ENCODE measurements at places on chromosomes 7 and 10.

DNA sequence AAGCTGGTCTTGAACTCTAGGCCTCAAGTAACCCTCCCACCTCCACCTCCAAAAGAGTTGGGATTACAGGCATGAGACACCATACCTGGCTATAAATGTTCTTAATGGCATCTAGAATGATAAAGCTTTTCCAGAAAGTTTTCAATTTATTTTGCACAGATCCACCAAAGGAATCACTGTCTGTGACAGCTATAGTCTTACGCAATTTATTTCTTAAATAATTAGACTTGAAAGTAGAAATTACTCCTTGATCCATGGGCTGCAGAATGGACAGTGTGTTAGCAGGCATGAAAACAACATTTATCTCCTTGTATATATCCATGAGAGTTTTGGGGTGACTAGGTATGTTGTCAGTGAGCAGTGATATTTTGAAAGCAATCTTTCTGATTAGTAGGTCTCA lies 33.8 kb downstream of the GALNT11 start:
- no peak for DNase-seq

DNA sequence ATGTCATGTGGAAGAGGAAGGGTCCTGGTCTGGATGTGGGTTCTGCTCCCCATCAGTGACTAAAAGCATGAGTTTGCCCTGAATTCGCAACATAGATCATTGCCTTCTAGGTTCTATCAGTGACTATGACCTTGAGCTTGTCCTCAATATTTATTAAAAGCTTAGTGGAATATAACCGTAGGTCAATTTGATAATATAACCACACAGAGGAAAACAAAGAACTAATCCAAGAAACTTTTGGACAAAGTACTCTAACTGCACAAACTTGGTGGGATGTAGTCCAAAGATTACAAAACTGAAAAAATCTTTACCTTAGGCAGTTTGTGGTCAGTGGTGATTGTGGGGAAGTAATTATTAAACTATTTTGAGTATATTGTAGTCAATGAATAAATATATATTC lies 152.9 kb downstream of the CYP26A1 start:
- DNase-seq = no peak

DNA sequence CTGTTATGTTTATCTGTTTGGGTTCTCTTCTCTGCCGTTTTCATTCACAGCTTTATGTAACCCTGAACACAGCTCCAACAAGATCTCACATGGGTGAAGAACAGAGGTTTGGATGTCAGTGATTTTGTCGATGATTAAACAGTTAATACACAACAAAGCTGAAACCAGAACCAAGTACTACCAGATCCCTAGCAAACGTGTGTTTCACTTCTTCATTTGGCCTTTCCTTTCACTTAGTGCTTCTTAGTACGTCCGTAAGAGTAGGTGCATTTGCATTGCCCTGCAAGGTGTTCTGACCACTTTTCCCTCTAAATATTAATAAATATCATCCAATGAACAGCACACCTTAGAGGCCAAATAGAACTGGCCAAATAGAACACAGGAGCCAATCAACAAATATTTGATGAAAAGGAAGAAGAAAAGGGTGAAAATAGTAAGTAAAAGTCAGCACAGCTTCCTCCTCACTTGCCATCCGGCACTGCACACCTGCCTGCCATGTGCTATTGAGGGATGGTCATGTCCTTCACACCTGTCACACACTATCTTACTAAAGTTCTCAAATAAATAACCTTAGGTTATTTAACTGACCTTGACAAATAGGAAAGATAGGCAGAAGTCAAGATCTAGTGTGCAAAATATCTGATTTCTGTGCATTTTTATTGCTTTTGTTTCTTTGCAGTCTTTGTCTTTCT lies 252.6 kb upstream of the ANKRD30A start:
- DNase-seq = no peak

- no peak for DNase-seq
Observed at GRCh38 chr7:127578036-127578684, 7.2 kb downstream of the GCC1 start.

GRCh38 chr10:102863660-102864059 lies 5.6 kb upstream of the AS3MT start:
- no peak for DNase-seq

- DNase-seq = no peak
Observed at GRCh38 chr7:94348142-94348541, 46.6 kb upstream of the COL1A2 start.

- no peak for DNase-seq
Observed at GRCh38 chr7:154699417-154699816, 303.5 kb downstream of the PAXIP1 start.

Data from GM12865 (cell line).